ENCODE measurements at places on chromosomes 3 and 15.

DNA sequence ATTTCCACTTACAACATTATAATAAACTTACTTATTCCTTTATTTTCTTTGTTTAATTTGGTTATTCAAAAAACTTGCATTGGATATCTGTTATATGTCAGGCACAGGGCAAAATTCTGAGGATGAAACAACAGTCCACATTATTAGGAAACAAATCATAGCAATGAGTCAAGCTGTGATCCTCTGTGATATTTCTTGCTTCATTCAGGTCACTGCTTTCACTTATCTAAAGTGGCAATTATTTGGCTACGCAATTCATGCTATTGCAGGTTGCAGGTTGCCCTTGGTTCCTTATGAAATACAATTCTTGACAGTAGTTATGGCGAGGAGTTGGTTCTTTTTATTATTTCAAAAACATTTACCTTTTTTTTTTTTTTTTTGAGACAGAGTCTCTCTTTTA lies 66.4 kb upstream of the CNTN6 start:
- no peak for DNase-seq

GRCh38 chr3:178201714-178202113 lies 334.5 kb upstream of the KCNMB2 start:
- DNase-seq = peak; percentile 29

- no peak for DNase-seq
These were observed 133.5 kb downstream of the KCNMB2 start for GRCh38 chr3:178669758-178670157.

- DNase-seq = peak; percentile 92
These were observed 103.5 kb downstream of the CD47 start for GRCh38 chr3:107987036-107987939.

DNA sequence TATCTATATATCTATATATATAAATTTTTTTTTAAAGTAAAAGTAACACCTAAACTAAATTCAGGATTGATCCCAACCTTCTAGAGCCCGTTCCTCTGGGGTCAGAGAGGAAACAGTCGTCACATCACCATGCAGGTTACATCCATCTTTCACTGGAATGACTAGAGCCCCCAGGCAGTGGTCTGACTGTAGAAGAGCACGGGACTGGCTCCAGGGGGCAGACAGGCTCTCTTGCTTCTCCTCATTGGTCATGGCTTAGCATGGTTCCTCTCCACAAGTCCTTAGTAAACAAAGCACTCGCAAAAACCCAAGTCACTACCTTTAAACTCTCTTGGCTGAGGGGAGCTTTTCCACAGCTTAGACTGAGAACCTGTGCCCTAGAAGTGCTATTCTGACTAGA lies 110.5 kb downstream of the NR2F2 start:
- DNase-seq = no peak

- no peak for DNase-seq
These were observed 24.1 kb upstream of the VEPH1 start for GRCh38 chr3:157527131-157527881.

DNA sequence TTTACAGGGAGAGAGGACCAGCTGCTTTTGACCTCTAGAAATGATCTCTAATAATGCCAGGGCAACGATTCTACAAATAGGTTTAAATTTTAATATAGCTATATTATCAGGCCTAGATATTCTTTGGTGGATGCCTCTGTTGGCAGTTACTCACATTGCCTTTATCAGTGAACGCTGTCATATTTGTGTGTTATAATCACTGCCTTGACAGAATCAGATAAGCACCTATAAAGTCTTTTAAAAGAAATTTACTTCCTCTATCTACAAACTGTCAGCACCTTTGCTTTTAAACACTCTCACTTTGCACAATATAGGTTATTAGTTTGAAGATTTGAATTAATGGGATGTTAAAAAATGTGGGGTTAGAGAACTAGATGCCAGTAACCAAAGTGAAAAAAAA lies 324.1 kb downstream of the ZIC1 start:
- no peak for DNase-seq

DNA sequence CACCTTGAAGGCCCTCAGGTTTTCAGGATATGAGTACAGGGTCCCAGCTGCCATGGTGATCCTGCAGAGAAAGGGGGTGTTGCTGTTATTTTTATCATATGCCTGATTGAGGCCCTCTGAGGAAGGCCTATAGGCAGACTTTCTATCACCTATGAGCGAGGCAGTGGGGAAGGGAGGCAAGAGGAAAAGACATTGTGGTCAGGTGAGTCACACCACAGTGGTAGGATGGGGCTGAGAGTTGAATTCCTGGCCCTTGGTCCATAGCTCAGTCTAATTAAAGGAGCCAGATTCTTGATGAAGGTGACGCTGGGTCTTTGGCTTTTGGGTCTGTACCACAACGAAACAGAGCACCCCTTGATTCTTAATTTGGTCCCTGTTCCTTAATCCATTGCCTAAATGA lies 72.7 kb downstream of the ZNF621 start:
- DNase-seq = no peak

GRCh38 chr3:186254676-186255650 lies 107.1 kb downstream of the DGKG start:
- peak; percentile 91 for DNase-seq

DNA sequence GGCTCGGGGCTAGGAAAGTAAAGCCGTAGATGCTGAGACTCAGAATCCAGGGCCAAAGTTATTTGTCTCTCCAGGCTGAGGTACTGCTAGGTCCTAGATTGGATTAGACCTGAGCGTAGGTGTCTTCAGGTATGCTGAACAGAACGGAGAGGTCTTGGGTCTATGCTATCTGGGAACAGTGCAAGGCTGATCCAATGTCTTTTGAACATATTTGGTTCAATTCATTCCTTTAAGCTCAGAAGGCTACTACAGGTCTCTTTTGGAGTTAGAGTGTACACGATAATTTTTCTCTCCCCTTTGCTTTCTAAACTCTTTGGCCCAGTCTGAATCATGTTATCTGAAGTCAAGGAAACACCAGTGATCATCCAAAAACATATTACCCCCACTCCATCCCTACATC lies 137.5 kb upstream of the TBL1XR1 start:
- DNase-seq = no peak

DNA sequence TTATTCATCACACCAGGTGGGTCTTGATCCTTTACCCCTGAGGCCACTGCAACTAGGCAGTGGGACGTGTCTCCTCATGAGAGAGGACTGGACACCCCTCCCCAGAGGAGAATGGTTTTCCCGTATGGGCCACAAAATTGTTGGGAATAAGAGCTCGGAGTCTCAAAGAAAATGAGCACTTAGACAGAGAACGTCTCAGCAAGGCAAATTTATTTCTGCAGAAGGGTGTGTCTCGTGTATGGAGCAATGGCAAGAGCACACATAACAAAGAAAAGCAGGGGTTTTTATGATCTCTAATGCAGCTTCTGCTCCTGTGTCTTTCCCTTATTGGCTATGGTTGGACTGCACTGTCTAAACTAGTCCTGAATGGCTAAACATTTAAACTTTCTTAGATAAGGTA lies 803.5 kb downstream of the PLOD2 start:
- no peak for DNase-seq

GRCh38 chr3:61666615-61667330 lies 105.4 kb downstream of the PTPRG start:
- DNase-seq = no peak

All from suppressor macrophage treated with lipopolysaccharide for 1 hour (primary cell).